ENCODE measurements at places on chromosomes 3 and 15.

- no peak for DNase-seq
Observed at GRCh38 chr3:197960694-197961581, 921 bp downstream of the LMLN start.

DNA sequence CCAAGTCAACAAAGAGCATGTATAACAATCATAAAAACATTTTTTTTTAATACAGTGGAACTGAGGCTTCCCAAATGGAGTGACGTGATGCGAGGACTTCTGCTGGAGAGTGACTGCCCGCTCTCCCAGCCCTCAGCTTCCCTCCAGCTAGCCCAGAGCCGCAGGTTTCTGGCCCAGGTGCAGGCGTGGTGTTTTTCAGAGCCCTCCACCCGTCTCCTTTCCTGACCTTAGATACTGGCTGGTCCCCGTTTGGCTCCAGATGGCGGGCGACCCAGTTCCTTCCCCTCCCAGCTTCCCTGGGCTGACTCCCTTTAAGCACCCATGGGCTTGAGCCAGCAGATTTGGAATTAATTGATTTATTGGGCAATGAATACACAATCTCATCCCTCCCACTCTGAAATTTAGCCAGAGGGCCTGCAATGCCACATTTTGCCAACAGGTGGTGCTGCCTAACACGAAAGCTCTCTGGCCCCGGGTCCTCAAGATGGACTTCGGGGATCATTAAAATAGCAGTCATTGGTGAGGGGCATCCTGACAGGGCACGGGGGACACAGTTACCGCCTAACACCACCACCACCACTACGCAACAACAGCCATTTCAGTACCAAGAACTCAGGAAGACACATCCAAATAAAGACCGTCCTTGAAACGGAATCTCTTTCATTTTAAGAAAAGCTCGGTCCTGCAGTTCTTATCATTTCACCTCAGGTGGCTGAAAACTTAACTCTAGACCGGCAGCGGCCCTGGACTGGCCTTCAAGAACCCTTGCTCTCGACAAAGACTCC lies 47.5 kb upstream of the MUC4 start:
- peak; percentile 71 for DNase-seq

- no peak for DNase-seq
Observed at GRCh38 chr3:125398952-125399351, 23.8 kb upstream of the ZNF148 start.

- DNase-seq = peak; percentile 54
Observed at GRCh38 chr3:5187920-5188418, 462 bp downstream of the EDEM1 start.

DNA sequence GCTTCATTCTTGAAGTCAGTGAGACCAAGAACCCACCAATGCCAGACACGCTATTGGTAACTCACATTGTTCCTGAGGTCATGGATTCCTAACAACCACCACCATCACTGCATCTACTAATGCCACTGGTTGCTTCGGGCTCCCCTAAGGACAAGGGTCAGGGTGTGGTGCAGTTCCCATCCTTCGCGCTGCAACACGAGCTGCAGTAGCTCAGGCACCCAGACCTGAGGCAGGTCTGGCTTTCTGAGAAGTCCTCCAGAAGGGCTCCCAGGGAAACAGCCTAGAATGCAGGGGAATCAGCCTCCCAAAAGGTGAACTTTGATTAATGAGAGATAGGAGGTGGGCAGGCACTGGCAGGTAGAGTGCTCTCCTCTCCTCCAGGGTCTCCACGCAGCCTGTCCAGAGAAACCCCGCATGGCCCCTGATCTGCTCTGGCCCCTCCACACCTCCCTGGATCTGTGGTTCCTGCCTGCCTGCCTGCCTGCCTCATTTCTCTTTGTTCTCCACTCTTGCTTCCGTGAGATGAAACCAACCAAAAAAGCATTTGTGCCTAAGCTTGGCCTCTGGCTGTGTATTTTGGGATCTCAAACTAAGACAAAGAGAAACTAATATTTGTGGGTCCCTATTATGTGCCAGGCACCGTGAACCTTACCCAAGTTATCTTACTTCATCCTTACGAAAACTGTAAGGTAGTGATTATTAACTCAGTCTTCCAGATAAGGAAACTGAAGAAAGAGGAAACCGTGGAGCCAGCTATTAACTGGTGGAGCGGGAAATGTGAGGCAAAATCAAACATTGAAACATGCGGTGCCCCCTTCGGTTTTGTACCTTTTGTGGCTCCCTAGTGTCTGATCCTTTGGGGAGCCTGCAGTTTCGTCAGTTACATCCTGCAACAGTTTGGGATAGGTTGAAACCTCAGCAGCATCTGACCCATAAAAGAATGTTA lies 43.9 kb upstream of the USP3 start:
- no peak for DNase-seq

DNA sequence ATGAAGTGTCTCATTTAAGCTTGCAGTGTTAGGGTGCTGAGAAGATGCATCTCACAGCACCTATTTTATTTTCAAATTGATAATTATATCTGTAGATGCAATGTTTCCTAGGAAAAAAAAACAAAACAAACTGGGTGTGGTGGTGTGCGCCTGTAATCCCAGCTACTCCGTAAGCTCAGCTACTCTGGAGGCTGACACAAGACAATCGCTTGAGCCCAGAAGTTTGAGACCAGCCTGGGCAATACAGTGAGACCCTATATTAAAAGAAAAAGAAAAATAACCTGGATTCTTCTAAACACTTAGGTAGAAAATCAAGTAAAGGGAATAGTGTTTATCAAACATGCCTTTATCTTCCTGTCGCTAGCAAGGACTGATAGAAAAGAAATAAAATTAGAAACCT lies 1.9 kb downstream of the MINDY2 start:
- DNase-seq = no peak

DNA sequence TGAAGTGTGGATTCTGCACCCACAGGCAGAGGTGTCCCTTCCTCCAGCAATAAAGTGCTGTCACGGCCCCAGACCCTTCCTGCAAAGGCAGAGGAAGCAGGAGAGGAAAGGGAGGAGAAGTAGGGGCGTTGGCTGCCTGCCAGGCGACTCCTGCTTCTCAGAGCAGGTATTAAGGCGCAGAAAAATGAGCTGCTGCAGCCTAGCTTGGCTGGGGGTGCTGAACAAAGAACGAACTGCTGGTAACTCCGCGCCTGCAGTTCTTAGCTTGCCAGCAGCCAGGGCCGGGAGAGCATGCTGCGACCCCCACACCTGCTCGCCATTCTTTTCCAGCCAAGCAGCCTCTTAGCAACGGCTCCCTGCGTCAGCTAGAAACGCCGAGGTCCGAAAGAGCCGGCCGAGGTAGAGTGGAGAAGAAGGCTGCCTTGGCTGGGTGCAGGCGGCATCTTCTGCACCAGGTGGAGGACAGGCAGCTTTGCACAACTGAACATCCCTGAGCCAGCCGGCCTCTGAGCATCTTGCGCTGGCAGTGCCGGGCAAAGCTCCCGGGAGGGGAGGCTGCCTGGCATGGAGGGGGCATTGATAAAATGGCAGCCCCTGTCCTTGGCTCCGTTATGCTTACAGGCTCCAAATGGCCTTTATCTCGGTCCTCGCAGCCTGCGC lies 296.0 kb downstream of the MEX3B start:
- DNase-seq = peak; percentile 40

DNA sequence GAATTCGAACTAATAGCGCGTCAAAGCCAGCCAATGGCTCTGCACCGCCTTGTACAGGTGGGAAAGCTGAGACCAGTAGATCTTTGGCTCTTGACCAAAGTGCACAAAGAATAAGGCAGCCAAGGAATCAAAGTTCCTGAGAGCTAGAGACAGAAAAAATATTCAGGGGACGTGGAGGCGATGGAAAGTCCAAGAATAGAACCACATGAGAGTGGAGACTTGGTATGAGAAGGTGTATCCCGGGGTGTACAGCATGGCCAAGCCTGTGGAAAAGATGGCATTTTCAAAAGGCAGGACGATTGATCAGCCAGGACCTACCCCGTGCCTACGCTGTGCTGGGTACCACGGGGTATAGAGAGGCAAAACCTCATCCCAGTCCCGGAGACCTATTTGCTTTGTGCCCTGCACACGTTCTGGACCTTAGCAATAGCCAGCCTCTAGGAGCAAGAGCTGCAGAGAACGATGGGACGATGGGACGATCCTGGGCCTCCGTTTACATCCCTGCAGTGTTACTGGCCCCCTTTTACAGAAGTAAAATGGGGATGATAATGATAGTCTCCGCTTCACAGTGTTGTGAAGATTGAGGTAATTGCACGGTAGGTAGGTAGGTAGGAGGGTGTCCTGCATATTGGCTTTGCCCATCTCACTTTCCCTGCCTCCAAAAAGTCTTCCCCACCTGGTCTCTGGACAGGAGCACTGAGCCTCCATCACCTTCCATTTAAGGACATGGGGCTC lies 583 bp upstream of the RBSN start:
- no peak for DNase-seq

DNA sequence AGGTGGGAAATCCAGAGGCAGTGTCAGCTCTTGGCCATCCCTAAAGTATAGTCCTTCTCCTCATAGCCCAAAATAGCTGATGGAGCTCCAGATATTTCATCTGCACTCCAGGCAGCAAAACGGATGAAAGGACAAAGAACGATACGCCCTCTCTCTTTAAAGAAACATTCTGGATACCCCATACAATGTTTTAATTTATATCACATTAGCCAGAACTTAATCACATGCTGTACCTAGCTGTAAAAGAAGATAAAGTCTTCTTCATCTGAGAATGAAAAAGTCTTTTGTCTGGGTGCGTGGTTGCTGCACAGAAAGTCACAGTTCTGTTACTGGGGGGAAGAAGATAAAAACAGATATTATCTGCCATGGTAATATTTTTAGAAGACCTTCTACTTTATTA lies 4.3 kb upstream of the SHC4 start:
- DNase-seq = no peak

GRCh38 chr3:127265581-127265981 lies 22.3 kb downstream of the PRR20G start:
- DNase-seq = no peak

DNA sequence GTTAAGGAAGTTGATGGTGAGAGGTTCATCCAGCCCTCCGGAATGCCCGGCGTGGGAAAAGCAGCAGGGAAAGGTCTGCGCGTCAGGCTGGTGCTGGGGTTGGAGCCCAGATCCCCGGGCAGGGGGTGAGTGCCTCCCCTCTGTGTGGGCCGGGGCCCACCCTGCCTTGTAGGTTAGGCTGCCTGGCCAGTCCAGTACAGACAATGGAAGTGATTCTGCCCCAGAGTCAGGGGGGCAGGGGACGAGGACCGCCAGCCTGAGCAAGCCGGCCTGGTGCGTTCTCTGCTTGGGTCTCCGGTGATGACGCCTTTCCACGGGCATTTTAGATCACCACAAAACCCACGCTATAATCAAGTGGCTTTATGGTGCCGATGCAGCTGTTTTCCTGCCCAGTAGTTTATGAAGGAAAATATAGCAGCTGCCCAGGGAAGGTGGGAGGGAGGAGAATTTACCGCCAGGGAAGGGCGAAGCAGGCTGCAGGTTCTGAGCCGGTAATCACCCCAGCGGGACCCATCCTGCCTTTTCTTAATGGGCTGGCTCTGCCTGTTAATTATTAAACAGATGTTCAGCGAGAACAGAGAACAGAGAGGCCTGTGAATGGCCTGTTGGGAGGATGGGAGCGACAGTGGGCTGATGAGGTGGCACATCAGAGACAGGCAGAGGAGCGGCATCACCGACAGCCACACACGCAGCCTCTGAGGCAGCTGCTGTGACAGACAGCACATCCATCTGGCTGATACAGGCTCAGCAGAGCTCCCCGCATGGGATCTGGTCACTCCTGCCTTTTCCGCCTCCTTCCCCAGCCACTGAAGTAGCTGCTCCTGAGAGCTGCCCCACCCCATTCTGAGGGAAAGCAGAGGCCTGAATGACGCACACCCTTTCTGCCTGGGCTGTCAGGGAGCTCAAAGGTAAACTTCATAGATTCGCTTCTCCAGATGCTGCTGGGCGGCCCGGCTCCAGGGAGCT lies 35.2 kb downstream of the BDH1 start:
- peak; percentile 62 for DNase-seq

- no peak for DNase-seq
Observed at GRCh38 chr15:31409171-31409570, 82.5 kb downstream of the KLF13 start.

DNA sequence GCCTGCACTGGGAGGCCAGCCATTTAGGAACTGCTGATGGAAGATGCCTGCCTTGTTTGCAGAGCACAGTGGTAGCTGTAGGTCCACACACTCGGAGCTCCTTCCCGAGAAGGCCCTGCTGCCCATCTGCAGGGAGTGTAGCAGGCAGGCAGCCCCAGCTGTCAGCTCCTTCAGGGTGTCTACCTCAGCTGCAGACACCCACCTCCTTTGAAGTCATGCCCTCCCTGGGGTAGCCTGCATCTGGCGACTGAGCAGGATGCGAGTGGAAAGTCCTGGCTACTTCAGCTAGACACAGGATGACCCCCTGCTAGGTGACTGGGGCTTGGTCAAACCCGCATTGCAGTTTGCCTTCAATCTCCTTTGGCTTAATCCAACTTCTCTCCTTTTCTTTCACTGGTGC lies 93.2 kb upstream of the TLE3 start:
- DNase-seq = no peak

GRCh38 chr15:41494190-41494921 lies 682 bp downstream of the ITPKA start:
- no peak for DNase-seq

- no peak for DNase-seq
Observed at GRCh38 chr15:75364881-75365280, 3.5 kb downstream of the MAN2C1 start.

- peak; percentile 83 for DNase-seq
Observed at GRCh38 chr3:193788189-193788991, 195.4 kb downstream of the OPA1 start.

- DNase-seq = no peak
Observed at GRCh38 chr15:74278207-74278606, 42.1 kb downstream of the CCDC33 start.

DNA sequence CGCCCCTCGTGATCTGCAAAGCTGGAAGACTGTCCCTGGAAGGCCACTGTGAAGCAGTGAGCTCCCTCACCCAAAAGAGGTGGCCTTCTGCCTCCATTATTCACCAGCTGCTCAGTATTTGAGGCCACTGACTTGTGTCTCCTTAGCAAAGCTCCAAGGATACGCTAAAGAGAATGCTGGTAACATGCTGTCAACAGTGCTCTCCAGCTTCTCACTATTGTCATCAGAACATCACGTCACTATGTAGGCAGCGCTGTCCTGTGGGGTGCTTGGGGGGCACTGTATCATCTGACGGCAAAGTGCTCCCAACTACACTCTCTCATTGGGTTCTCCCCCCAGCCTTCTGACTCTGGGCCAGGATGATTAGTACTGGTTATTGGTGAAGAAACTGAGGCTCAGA lies 14.3 kb downstream of the ITIH4 start:
- no peak for DNase-seq

DNA sequence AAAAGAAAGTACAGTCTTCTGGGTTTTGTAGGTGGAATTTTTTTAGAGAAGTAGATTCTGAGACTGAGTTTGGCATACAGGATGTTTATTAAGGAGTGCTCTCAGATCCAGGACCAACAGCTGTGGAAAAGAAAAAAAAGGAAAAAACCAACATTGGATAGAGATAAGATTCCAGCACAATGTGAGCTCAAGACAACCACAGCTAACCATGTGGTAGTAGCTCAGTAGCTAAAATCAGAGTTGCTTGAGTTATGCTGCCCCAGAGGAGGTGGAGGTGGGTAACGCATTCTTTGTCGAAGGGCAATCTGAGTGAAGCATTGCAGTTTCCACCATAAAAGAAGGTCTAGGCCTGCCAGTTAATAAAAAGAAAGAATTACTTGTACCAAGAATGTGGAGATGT lies 904.3 kb downstream of the NSUN3 start:
- no peak for DNase-seq

- DNase-seq = no peak
Observed at GRCh38 chr3:25412269-25412668, 15.8 kb upstream of the RARB start.

GRCh38 chr3:176079785-176080184 lies 1117.5 kb downstream of the TBL1XR1 start:
- DNase-seq = no peak

Data from left hindlimb (tissue), 1 donor.